ENCODE measurements at places on chromosomes 4 and X.

- no peak for DNase-seq
Measured at GRCh38 chr4:61918987-61919386, 718.9 kb downstream of the ADGRL3 start.

DNA sequence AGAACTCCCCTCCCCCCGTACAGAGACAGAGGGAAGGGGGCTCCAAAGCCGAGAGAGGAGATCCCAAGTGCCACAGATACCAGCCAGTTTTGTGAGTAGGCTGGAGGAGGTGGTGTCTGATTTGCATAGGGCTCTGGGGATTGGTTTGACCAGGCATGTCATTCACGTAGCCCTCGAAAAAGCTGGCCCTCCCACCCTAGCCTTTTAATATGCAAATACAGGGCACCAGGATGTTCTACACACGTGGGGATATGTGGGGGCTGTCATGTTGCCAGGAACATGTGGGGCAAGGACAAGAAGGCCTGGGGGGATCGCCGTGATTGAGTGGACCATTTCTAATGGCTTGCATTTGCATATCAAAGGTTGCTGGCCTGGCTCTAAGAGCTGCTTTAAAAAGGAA is 272.9 kb downstream of the PPP1R2C start:
- no peak for DNase-seq

DNA sequence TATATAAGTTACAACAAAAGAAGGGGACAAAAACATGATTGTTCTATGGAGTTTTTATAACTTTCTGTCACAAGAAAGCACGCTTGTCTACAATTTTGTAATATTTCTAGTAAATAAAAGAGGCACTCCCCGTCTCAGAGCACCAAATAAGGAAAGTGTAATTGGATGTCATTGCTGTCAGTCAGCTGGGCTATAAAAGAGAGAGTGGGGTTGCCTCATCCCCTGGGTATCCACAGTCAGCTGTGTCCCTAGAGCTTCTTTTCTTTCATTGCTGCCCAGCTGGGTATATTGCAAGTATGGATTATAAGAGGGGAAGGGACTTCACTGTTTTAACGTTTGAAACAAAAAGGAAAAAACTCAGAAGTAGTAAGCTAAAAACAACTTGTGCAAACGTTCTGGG is 61.3 kb downstream of the NPNT start:
- no peak for DNase-seq

- DNase-seq, result no peak
Measured at GRCh38 chr4:140856621-140857062, 100.5 kb upstream of the TBC1D9 start.

DNA sequence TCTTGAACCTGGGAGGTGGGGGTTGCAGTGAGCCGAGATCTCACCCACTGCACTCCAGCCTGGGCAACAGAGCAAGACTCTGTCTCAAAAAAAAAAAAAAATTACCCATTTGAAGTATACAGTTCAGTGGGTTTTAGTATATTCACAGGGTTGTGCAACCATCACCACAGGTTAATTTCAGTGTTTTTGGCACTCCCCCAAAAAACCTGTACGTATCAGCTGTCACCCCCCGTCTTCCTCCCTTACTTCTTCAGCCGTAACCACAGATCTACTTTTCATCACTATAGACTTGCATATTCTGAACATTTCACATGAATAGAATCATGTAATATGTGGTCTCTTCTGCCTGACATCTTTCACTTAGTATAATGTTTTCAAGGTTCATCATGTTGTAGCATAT is 11.7 kb upstream of the PTTG2 start:
- no peak for DNase-seq

- DNase-seq, result no peak
Measured at GRCh38 chr4:91127831-91128230, 1000.6 kb downstream of the CCSER1 start.

GRCh38 chr4:141638230-141638629 is 1.8 kb downstream of the IL15 start:
- no peak for DNase-seq

- no peak for DNase-seq
Measured at GRCh38 chrX:38142610-38143009, 78.1 kb downstream of the SRPX start.

- DNase-seq, result no peak
Measured at GRCh38 chr4:7783541-7783940, 156.1 kb downstream of the AFAP1 start.

DNA sequence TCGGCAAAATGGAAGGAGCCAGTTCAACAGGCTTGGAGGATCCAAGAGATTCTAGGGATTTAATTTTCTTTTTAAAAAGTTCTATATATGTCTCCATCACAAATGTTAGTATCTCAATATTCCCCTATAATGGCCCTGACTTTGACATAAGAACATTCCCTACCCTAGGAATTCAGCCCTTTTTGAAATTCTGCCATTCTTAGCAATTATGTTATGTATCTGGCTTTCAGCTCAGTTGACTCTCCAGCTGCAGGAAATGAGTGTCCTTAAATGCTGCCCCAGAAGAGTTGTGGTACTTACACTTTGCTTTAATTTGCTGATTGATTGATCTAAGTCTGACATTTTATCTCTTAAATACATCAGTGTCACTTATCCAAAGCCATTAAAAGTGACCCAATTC is 1454.3 kb downstream of the FSTL5 start:
- no peak for DNase-seq

- DNase-seq, result no peak
Measured at GRCh38 chr4:33685939-33686338, 2558.4 kb downstream of the ARAP2 start.

DNA sequence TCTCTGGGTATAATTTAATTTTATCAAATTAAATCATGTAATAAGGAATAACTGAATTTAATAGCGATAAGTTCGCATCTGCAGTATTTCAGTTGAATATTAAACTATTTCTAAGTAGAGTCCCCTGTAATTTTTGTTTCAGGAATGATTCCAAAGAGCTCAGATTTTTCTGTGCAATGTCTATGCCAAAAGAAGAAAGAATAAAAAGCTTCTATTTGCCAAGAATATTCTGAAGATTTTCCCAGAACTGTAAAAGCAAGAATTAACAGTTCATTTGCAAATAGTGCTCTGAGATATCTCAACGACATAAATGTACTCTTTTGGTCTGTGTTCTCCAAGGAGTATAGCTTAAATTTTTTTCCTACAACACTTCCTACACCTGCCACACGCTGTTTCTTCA is 1242.8 kb upstream of the DIAPH2 start:
- DNase-seq, result no peak
